CD4-positive, alpha-beta T cell treated with Interleukin-1 beta for 1 hour (primary cell): ENCODE measurements at places on chromosomes 12 and 14.
A peak's percentile ranks its signal among the peaks of the same experiment; 100 is the strongest.

- peak; percentile 82 for DNase-seq
Measured at GRCh38 chr12:96194971-96195844, 1.0 kb downstream of the ELK3 start.

DNA sequence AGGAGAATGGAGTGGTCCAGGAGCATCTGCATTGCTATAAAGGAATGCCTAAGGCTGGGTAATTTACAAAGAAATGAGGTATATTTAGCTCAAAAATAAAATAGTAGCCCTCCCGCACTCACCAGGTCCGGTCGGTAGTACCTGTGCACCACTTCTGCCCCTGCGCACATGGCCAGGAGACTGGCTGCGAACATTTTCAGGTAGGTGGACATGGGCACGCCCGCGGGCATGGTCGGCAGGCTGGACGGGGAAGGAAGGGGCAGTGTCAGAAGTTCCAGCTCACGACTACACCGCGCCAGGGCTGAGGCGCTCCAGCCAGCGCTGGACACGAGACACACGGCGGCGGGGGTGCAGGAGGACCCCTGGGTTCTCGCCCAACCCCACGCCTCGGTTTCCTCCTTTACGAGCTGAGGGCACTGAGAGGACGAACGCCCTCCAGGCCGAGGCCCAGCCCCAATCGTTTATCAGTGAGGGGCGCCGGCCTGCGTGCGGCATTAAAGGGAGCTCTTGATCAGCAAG is 9.1 kb upstream of the TDG start:
- no peak for DNase-seq

GRCh38 chr14:104321088-104321801 is 182.9 kb downstream of the KIF26A start:
- DNase-seq = no peak

GRCh38 chr12:13288937-13289652 is 92.6 kb downstream of the EMP1 start:
- no peak for DNase-seq

DNA sequence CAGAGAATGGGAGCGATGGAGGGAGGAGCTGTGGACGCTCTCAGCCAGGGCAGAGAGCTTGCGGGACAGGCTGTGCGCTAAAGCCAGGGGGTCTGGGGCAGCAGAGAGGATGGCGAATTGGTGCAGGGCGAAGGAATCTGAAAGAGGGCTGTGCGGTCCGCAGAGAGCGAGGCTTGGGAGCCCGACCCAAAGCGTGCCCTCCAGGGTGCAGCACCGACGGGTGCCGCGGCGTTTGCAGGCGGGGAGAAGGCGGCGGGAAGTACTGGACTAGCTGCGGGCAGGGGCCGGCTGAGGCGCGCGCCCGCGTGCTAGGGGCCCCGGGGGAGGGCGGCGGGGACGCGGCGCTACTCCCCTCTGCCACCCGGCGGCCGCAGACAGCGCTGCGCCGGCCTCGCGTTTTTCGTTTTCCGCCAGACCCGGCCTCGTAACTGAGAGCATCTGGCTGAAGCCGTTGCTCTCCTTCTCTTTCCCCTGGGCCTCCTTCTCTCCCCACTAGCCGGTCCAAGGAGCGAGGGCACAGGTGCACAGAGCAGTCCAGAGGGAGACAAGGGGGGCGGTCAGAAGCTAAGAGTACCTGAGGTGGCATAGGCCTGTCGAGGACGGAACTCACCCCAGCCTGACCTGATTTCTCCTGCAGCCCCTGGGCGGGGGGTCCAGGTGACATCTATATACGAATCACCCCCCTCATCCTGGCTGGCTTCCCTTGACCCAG is 24.9 kb downstream of the SLC6A12 start:
- DNase-seq = peak; percentile 27

DNA sequence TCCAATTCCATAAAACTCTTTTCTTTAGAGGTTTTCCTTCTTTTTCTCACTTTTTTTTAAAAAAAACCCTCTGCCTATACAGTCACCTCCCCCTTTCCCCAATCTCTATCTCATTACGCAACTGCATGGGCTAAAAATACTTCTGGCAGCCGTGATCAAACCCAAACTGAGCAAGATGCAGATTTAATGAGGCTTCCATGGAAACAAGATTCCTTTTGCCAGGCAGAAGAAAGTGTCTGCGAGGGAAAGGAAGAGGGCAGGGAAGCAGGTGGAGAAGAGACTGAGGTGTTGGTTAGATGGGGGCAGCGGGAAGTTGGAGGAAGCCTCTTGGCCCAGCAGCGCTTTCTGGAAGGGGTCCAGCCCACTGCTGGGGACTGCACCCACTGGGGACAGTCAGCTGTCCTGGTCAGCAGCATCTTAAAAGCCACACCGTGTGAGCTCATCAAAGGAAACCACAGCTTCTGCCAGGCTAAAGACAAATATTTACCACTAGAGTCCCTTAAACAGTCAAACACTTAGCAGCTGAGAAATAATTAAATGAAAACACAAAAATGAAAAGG is 90.4 kb downstream of the SLC8A3 start:
- DNase-seq = no peak

DNA sequence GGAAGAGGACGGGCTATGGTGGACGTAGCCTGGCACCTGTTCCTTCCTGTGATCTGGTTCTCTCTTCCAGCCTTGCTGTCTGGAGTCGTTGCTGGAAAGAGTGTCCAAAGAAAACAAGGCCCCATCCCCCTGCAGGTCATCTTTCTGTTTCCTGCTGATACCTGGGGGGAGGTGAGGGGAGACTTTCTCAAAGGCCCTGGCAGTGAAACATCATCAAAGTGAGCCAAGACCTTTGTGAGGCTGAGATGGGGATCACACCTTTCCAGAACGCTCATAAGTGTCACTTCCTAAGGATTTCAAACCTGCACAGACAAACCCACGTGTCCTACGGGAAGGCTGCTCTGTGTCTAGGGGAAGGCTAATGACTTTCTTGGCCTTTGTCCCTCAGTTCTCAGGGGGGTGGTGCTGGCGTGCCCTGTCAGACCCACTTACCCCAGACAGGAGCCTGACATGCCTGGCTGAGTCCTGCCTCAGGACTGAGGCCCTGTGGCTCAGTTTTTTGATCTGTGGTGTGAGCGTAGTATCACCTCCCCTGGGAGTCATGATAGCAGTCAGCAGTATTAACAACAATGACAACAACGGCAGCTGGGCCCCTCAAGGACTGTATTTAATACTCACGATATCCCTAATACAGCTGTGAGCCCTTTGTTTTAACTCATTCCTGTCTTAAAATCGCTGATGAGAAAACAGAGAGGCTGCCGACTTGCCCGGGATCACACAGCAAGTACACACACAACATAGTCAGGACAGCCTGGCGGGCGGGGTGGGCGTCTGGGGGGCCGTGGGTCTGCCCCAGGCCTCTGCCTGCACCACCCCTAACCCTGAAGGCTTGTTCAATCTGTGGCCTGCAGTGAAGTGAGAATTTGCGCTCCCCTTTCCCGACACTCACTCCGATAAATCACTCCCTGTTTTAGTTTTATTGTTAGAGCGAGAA is 235.2 kb downstream of the SLC41A2 start:
- no peak for DNase-seq

- no peak for DNase-seq
Measured at GRCh38 chr12:132251741-132252490, 77.5 kb downstream of the GALNT9 start.

DNA sequence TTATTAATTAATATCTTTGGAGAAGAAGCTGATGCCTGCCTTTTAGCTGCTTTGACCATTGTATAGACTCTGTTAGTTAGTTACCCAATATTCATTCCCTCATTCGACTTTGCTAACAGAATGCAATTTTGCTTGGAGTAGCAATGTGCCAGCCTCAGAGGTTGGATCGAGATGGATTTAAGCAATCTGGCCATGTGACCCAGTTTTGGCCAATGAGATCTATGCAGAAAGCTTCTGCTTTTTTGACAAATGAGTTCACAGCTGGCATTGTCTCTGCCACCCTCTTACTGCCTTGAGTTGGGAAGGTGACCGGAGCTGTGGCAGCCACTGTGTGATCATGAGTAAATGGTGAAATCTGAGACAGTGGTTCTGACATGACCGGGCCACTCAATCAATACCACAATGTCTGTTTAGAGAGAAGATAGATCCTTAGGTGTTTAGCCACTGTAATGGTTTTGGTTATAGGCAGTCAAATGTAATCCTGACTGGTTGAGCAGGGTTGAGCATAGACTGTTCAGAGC is 74.9 kb upstream of the MED13L start:
- no peak for DNase-seq

DNA sequence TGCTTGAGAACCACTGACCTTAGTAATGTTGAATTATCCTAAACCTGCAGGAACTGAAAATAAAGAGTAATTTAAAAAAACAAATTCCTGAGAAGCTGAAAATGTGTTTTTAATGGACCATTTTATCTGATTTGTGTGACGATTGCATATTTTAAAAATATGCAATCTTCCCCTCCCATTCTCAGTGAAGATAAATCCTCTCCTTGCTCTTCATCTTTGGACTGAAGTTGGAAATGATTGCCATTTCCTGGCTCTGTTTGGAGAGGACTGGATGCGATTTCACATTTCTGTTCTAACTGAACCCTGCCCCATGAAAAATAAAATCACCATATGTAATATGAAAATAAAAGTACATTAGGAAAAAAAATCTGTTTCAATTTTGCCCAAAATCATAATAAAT is 216.3 kb downstream of the SLC6A15 start:
- DNase-seq = no peak

DNA sequence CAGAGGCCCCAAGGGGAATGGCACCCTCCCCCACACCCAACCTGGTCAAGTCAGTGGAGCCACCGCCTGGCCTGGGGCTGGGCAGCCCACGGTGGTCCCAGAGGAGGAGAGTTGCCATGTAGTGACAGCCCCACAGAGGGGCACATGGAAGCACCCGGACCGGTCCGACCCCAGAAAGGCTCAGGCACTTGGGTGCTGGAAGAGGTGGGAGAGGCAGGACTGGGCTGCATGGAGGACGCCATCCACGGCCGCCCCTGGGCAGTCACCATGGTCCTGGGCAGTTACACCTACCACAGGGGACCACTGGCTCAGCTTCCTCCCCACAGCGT is 37.9 kb upstream of the TMEM179 start:
- no peak for DNase-seq

- DNase-seq = no peak
Measured at GRCh38 chr14:100473249-100473648, 114.0 kb downstream of the BEGAIN start.

GRCh38 chr12:48031135-48031960 is 27.1 kb upstream of the COL2A1 start:
- DNase-seq = no peak

DNA sequence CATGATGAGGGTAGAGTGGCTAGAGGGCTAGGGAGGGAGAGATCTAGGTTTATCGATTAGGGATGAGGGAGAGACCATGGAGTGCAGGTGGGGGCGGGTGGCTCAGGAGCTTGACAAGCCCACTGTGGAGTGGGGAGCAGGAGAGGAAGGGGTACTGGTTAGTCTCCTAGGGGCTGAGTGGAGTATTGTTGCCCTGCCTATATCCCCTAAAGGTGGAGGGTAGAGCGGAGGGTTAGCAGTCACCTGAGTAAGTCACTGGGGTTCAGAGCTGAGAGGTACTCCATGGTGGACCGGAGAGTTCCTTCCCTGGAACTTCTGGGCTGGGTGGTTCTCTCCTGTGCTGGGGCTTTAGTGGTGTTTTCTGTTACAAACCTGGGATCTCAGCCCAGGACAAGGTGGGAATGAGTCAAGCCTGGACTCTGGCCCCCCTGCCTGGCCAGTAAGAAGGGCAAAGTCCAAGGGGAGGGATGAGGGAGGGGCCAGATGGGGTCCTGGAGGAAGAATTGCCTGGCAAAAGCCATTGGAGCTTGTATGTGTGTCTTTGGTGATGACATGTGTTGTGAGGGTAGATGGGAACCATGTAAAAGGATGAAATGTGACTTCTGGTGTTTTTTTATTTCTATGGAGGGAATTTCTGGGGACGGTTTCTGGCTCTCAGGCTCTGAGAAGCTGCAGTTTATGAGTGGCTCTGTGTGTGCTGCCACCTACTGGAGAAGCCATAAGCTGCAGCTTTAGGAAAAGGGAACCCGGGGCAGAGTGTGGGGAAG is at the start of gene CIDEB:
CIDEB (minus strand) TSS at position 403 of the 767 bp plus-strand sequence; CDS start at position 284, 119 bp downstream.
- DNase-seq = peak; percentile 66

DNA sequence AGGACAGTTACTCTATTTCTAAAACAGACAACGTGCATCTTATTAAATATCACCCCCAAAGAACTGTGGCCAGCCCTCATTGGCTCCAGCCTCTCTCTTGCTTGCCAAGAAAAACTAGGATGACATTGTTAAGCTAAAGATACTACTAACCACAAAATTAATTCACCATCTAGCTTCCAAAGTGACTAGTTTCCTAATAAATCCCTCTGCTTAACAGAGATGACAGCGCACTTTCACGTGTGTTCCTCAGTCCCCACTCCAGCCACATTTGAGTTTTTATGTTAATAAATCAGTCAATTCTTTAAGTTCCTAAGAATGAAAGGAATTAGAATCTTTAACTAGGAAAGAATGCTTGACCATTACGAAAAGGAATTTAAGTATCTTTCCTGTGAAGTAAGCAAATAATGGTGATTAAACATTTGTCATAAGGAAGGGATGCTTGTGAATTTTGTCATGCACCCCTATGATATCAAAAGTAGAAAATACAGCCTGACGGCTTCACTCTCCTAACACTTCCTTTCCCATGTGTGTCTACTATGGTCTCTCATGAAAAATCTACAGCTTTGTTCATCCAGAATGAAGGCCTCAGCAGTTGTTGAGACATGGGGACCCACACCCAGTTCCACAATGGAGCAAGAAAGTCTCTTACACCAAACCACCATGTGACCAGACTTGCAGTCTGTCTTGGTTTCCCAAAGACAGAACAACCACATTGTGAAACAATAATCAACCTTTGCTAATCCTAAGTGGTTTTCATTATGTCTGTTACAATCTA is 8.1 kb downstream of the CORO1C start:
- DNase-seq = peak; percentile 33

DNA sequence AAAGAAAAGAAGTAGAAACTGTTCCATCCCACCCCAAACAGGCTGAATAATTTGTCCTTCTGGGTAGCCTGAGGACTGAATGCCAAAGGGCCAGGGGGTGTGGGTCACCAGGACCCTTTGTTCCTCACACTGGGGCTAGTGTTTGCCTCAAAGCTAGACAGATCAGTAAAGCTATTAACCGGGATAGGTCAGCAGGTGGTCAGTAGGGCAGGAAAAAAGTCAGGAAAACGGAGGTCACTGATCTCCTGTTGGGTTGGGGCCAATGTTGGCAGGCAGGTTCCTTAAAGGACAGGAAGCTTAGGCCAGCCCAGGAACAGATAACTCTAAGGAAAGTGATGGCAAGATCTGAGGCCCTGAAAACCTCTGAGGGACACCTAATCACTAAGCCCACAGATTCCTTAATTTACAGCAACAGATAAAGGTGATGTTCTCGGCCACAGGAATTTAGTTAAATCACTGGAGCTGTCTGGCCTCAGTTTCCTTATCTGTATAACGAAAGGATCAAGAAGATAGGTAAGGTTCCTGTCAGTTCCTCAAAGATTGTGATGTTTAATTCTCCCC is 22.7 kb upstream of the TMPO start:
- DNase-seq = no peak

- no peak for DNase-seq
Measured at GRCh38 chr14:70706177-70706576, 64.5 kb downstream of the TTC9 start.

- DNase-seq = no peak
Measured at GRCh38 chr12:52126050-52126604, 46.6 kb downstream of the SMIM41 start.

GRCh38 chr14:59057551-59057950 is 130.9 kb upstream of the DAAM1 start:
- no peak for DNase-seq
